ENCODE measurements at places on chromosomes 5 and 9. TPM values are rescaled to one million over a fixed set of nuclear protein-coding genes. Genes with fewer than 3 reads are reported as not detected.

Gene RPL7A
- 1,215 TPM for total RNA-seq

Gene PCA3
- total RNA-seq, result 0.27 TPM

Gene FPGS
- 45.4 TPM for total RNA-seq

Gene CARTPT
- not detected for total RNA-seq

Gene ANKH
- total RNA-seq, result 50.7 TPM

Data from camera-type eye (tissue), 1 donor.